ENCODE measurements at places on chromosomes 11 and 22.

DNA sequence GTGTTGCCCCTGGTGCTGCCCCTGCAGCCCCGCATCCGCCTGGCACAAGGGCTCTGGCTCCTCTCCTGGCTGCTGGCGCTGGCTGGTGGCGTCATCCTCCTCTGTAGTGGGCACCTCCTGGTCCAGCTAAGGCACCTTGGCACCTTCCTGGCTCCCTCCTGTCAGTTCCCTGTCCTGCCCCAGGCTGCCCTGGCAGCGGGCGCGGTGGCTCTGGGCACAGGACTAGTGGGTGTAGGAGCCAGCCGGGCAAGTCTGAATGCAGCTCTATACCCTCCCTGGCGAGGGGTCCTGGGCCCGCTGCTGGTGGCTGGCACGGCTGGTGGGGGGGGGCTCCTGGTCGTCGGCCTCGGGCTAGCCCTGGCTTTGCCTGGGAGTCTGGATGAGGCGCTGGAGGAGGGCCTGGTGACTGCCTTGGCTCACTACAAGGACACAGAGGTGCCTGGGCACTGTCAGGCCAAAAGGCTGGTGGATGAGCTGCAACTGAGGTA is 278 bp downstream of the ROM1 start:
- DNase-seq = no peak

GRCh38 chr11:47326198-47326597 is 26.3 kb downstream of the MYBPC3 start:
- no peak for DNase-seq

DNA sequence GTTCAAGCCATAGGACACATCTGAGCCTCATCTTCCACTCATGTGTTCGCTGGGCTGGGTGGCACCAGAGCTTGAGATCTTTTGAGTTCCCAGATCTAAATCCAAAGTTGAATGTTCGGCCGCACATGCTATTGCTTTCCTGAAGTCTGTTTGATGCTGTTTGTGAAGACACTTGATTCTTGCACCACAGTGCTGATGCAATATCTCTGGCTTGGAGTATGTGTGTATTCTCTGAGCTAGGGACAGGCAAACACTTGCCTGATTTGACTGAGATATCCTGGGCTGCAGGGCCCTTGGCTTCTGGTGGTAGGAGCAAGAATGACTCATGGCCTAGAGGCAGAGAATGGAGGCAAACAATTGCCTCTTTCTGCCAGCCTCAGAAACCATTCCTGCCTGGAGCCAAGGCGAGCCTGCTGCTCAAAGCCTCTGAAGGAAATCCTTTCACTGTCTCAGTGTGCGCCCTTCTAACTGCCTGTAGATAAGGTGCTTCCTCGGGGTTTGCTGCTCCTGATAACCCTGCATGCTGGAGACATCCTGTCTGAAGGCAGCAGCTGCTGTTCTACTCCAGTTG is 73.0 kb downstream of the CYB5R2 start:
- no peak for DNase-seq

- no peak for DNase-seq
Observed at GRCh38 chr11:117606211-117606610, 190.8 kb downstream of the DSCAML1 start.

DNA sequence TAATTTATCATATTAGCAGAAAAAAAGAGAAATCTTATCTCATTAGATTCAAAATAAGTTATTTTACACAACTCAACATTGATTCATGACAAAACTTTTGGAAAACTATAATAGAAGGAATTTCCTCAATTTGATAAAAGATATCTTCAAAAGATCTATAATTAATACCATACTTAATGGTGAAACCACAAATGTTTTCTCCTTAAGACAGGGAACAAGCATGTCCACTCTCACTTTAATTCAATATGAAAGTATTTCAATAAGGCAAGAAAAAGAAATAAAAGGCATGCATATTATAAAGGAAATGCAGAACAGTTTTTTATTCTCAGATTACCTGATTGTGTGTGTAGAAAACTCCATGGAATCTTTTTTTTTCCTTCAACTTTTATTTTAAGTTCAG is 23.6 kb downstream of the MTNR1B start:
- DNase-seq = no peak

DNA sequence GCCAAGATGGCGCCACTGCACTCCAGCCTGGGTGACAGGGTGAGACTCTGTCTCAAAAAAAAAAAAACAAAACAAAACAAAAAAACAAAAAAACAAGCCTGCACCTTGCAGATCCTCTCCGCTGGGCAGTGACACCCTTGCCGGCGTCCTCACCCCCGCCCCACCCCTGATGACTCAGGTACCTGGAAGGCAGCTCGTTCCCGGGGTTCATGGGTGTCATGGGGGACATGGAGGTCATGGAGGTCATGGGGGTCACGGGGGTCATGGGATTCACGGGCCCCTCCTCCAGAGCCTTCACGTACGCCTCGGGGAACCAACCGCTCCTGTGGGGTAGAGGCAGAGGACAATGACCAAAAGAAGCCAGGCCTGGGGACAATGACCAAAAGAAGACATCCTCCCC is 3.0 kb upstream of the SLC16A8 start:
- DNase-seq = no peak

Data from activated CD4-positive, CD25-positive, alpha-beta regulatory T cell treated with anti-CD3 and anti-CD28 coated beads, Interleukin-2, amount 50 U/mL, for 16 hours (primary cell).